PC-3 (cell line): ENCODE measurements at places on chromosomes 13 and 19. TPM values are rescaled to one million over a fixed set of nuclear protein-coding genes. Genes with fewer than 3 reads are reported as not detected.

- DNase-seq = peak; percentile 19
- H3K4me1 ChIP-seq = peaks cover 22% of the 10 kb centered on the region
- peak overlapping the region; percentile 88 for H3K27ac ChIP-seq
- H3K27me3 ChIP-seq = no peaks in the 10 kb centered on the region
- no peaks in the 10 kb centered on the region for H3K36me3 ChIP-seq
- peak overlapping the region; percentile 85 for H3K4me3 ChIP-seq
Measured at GRCh38 chr13:30615866-30616541, 1.7 kb upstream of the USPL1 start.

GRCh38 chr13:32135655-32136054 is 104.1 kb downstream of the FRY start:
- peak; percentile 25 for DNase-seq
- H3K4me3 ChIP-seq = no peak overlapping the region
- no peaks in the 10 kb centered on the region for H3K36me3 ChIP-seq
- no peak overlapping the region for H3K27ac ChIP-seq

DNA sequence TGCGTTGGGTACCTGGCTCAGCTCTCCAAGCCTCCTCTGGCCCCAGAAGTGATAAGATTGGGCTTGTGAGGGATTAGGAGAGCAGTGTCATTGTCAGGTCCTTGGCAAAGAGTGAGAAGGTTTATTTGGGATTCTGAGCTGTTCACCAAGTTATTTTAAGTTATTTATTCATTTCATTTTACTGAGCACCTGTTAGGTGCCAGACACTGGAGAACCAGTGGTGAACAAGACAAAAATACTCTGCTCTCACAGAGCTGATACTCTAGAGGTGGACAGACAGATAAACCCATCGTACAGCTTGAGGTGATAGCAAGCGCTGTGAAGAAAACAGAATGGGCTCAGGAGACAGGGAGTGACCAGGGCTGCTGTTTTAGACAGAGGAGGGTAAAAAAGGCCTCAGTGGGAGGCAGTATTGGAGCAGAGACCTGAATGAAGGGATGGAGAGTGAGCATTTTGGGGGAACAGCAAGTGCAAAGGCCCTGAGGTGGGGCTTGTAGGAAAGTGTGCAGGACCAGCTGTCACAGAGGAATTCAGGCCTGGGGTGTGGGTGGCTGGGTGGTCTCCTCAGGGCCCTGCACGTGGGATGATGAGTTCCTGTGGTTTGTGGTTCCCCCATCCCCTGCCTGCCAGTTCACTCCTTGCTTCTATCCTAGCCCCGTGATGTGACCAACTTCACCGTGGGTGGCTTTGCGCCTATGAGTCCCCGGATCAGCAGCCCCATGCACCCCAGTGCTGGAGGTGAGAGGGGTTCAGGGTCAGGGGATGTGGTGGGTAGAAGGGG is 8.7 kb upstream of the TIMM50 start:
- H3K36me3 ChIP-seq = peaks cover 34% of the 10 kb centered on the region; the same call in 1 of the 2 replicates
- no peaks in the 10 kb centered on the region for H3K4me1 ChIP-seq
- DNase-seq = no peak
- no peak overlapping the region for H3K27ac ChIP-seq
- no peaks in the 10 kb centered on the region for H3K27me3 ChIP-seq

- DNase-seq = no peak
- no peak overlapping the region for H3K4me3 ChIP-seq
- peaks cover 11% of the 10 kb centered on the region for H3K36me3 ChIP-seq
- H3K27ac ChIP-seq = no peak overlapping the region
- H3K4me1 ChIP-seq = peaks cover 5% of the 10 kb centered on the region; the same call in 1 of the 2 replicates
Measured at GRCh38 chr19:46355234-46356148, 8.6 kb downstream of the PPP5C start.

- no peaks in the 10 kb centered on the region for H3K36me3 ChIP-seq
- peaks cover 38% of the 10 kb centered on the region for H3K4me1 ChIP-seq
- no peak for DNase-seq
- no peaks in the 10 kb centered on the region for H3K27me3 ChIP-seq
- peak overlapping the region; percentile 92 for H3K27ac ChIP-seq
- peak overlapping the region; percentile 95 for H3K4me3 ChIP-seq
Measured at GRCh38 chr13:50080203-50080910, 65.1 kb downstream of the KCNRG start.

DNA sequence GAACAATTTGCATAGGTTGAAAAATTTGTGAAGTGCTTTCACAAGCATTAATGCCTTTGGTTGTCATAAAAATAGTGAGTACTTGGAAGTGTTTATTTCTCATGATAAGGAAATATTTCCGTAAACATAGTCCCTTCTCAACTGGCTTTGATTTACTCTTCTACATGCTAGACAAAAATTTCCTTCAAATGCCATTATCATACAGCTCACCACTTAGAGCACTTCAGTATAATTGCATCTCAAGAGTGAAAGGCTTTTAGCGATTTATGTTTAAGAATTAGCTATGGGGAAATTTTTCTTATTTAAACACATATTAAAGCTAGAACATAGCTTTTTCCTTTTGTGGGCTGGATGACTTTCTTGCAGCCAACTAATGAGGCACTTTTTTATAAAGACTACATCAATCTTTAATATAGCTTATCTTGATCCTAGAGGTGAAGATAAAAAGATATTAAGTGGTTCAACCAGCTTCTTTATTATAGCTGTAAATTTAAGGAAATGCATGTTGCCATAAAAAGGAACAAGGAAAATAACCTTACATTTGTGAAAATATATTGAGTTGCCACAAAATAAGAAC is 656.8 kb downstream of the SLITRK6 start:
- no peak for DNase-seq
- H3K4me3 ChIP-seq = no peak overlapping the region
- H3K27ac ChIP-seq = no peak overlapping the region
- no peaks in the 10 kb centered on the region for H3K36me3 ChIP-seq
- peaks cover 15% of the 10 kb centered on the region for H3K4me1 ChIP-seq
- no peaks in the 10 kb centered on the region for H3K27me3 ChIP-seq

GRCh38 chr13:85541476-85541875 is 257.7 kb downstream of the SLITRK6 start:
- H3K4me3 ChIP-seq = no peak overlapping the region
- H3K4me1 ChIP-seq = peaks cover 15% of the 10 kb centered on the region
- no peaks in the 10 kb centered on the region for H3K27me3 ChIP-seq
- no peak for DNase-seq

- no peak overlapping the region for H3K27ac ChIP-seq
- H3K4me1 ChIP-seq = no peaks in the 10 kb centered on the region
- no peaks in the 10 kb centered on the region for H3K27me3 ChIP-seq
- H3K4me3 ChIP-seq = no peak overlapping the region
- peaks cover 2% of the 10 kb centered on the region; the same call in 1 of the 2 replicates for H3K36me3 ChIP-seq
Measured at GRCh38 chr13:95059306-95059705, 241.9 kb downstream of the ABCC4 start.

DNA sequence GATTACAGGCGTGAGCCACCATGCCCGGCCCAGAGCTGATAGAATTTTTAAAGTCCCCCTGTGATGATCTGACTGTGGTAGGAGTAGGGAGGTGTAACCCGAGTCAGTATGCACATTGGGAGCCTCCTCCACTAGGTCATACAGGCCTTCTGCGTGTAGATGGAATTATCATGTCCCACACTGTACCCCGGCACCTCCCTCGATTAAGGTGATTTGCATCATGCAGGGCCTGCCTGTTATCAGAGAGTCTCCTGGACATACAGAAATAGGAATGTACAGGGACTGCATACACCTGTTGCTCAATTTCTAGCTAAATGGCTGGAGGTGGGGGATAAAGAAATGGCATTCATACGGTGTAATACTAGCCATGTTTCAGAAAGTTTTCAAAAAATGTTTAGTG is 922 bp upstream of the ERVK3-1 start:
- H3K4me3 ChIP-seq = peak overlapping the region; percentile 81; the same call in 1 of the 2 replicates
- no peak overlapping the region for H3K27ac ChIP-seq
- DNase-seq = no peak
- no peaks in the 10 kb centered on the region for H3K27me3 ChIP-seq
- H3K36me3 ChIP-seq = peaks cover 57% of the 10 kb centered on the region
- peaks cover 8% of the 10 kb centered on the region for H3K4me1 ChIP-seq

DNA sequence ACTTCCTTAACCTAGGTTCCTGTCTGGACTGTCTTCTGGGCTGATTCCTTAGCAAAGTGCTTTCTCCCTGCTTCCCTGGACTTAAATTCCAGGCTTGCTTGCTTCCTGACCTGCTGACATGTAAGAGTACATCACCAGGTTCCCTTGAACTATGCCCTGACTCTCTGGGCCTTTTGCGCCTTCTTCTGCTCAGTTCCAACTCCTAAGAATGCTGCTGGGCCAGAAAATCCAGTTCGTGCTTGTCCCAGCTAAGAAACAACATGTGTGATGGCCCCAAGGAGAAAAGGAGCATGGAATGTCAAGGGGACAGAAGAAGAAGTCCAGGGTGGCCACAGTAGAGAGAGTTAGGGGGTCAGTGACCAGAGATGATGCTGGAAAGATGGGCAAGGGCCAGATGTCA is 42.6 kb upstream of the MBNL2 start:
- H3K4me1 ChIP-seq = peaks cover 9% of the 10 kb centered on the region; the same call in 1 of the 2 replicates
- H3K36me3 ChIP-seq = no peaks in the 10 kb centered on the region
- DNase-seq = peak; percentile 38
- no peak overlapping the region for H3K4me3 ChIP-seq

DNA sequence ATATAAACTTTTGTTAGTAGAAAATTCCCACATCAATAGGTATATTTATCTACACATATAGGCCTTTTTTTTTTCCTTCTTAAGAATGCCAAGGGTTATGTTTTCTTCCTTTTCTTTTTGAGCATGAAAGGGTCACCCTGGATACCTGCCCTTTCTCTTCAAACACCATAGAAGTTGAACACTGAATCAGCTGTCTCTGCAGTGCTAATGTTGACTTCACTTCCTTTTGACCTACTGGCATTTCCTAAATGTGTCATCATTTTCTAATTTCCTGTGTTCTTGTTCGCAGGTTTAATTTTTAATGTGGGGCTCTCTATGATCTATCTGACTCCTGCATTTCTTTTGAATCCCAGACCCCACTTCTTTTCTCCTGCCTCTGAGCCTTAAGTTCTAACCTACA is 532.0 kb downstream of the GPC6 start:
- H3K4me1 ChIP-seq = peaks cover 12% of the 10 kb centered on the region
- H3K36me3 ChIP-seq = no peaks in the 10 kb centered on the region
- no peak overlapping the region for H3K4me3 ChIP-seq
- H3K27ac ChIP-seq = no peak overlapping the region
- H3K27me3 ChIP-seq = no peaks in the 10 kb centered on the region

- DNase-seq = no peak
- peak overlapping the region; percentile 92 for H3K4me3 ChIP-seq
- H3K4me1 ChIP-seq = no peaks in the 10 kb centered on the region
- H3K27me3 ChIP-seq = no peaks in the 10 kb centered on the region
- no peak overlapping the region for H3K27ac ChIP-seq
Measured at GRCh38 chr13:36345438-36346221, 564 bp downstream of the SPART start.

- no peaks in the 10 kb centered on the region for H3K27me3 ChIP-seq
- DNase-seq = peak; percentile 77
- peak overlapping the region; percentile 48; the same call in 1 of the 2 replicates for H3K4me3 ChIP-seq
- no peaks in the 10 kb centered on the region for H3K36me3 ChIP-seq
Measured at GRCh38 chr19:33416307-33417215, 43.1 kb downstream of the CEBPG start.

GRCh38 chr19:3387645-3388589 is 21.5 kb downstream of the NFIC start:
- no peak overlapping the region for H3K27ac ChIP-seq
- H3K36me3 ChIP-seq = no peaks in the 10 kb centered on the region
- DNase-seq = no peak
- no peaks in the 10 kb centered on the region for H3K27me3 ChIP-seq
- H3K4me1 ChIP-seq = no peaks in the 10 kb centered on the region

- DNase-seq = no peak
- no peak overlapping the region for H3K27ac ChIP-seq
- no peaks in the 10 kb centered on the region for H3K36me3 ChIP-seq
- no peak overlapping the region for H3K4me3 ChIP-seq
- no peaks in the 10 kb centered on the region for H3K4me1 ChIP-seq
Measured at GRCh38 chr13:106919133-106919532, 351.2 kb upstream of the ARGLU1 start.

DNA sequence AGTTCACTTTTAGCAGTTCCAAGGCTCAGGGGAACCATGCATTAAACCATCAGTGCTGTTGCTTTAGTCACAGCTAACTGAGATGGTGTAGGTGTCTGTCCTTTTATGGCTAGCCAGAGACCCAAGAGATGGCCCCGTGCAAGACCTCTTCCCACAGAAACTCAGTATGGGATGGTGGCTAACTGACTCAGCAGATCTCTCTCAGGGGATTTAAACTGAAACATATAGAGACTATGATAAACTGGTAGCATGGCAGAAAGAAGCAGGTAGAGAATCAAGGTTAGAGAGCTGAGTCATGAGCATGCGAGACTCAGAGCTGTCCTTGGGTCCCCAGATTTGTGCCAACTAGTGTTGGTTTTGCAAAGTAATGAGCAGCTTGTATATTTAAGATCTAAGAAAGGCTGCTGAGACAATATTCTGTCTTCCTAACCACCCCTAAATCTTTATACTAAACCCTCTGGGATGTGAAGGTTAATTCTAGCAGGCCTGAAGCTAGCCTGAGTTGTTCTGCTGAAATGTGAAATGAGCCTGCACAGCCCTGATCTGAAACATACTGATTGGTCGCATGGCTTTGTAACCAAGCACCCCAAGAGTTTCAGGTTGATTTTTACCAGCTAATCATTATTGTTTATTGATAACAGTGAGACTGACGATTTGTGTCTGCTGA is 6.5 kb upstream of the SCEL start:
- no peak for DNase-seq
- H3K4me3 ChIP-seq = no peak overlapping the region
- H3K27me3 ChIP-seq = no peaks in the 10 kb centered on the region
- no peaks in the 10 kb centered on the region for H3K36me3 ChIP-seq

- peaks cover 30% of the 10 kb centered on the region for H3K27me3 ChIP-seq
- H3K4me3 ChIP-seq = no peak overlapping the region
- peaks cover 13% of the 10 kb centered on the region for H3K4me1 ChIP-seq
- no peak for DNase-seq
- no peaks in the 10 kb centered on the region for H3K36me3 ChIP-seq
Measured at GRCh38 chr13:110811008-110811720, 97.7 kb downstream of the ING1 start.

DNA sequence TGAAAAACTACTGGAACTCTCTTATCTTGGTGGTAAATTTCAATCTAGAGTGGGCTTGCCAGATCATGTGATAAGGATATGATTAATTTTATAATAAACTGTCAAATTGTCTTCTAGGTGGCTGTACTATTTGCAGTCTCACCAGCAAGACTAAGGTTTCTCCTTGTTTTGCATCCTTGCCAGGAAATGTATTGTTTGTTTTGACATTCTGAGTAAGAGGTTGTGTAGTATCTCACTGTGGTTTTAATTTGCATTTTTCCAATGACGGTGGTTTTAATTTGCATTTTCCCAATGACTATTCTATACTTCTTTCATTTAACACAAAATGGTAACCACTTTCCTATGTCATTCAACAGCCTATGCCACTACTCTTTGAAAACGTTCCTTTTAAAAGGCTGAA is 2.0 kb downstream of the CAB39L start:
- peak; percentile 63 for DNase-seq
- no peaks in the 10 kb centered on the region for H3K36me3 ChIP-seq
- peak overlapping the region; percentile 34 for H3K27ac ChIP-seq
- peaks cover 27% of the 10 kb centered on the region for H3K4me1 ChIP-seq
- no peak overlapping the region for H3K4me3 ChIP-seq

GRCh38 chr13:100533588-100534041 is 55.0 kb downstream of the GGACT start:
- no peaks in the 10 kb centered on the region for H3K27me3 ChIP-seq
- no peaks in the 10 kb centered on the region for H3K4me1 ChIP-seq
- H3K27ac ChIP-seq = no peak overlapping the region
- no peak overlapping the region for H3K4me3 ChIP-seq

URAD gene
- not detected in 2 replicates for total RNA-seq

WDFY2 gene
- 4.1 and 5.9 TPM in 2 replicates for total RNA-seq

VSTM1 gene
- not detected in 2 replicates for total RNA-seq

CYP2F1 gene
- not detected in 2 replicates for total RNA-seq

PABPC3 gene
- 0.17 and 0.26 TPM in 2 replicates for total RNA-seq

LRFN3 gene
- total RNA-seq = 4.1 and 4.8 TPM in 2 replicates

RAD23A gene
- 389 and 418 TPM in 2 replicates for total RNA-seq

JAK3 gene
- 1.5 and 4.3 TPM in 2 replicates for total RNA-seq

FBXO27 gene
- total RNA-seq = 7.1 and 16.5 TPM in 2 replicates

RETN gene
- not detected in 2 replicates for total RNA-seq

RASIP1 gene
- 0.40 and 0.51 TPM in 2 replicates for total RNA-seq
